ENCODE measurements at places on chromosomes 13 and 19. TPM values are rescaled to one million over a fixed set of nuclear protein-coding genes. Genes with fewer than 3 reads are reported as not detected.

The KEAP1 gene
- polyA plus RNA-seq: 74.0 TPM

The PCDH17 gene
- 21.1 TPM for polyA plus RNA-seq

The LPAR2 gene
- polyA plus RNA-seq: 26.1 TPM

The CPB2 gene
- 0.27 TPM for polyA plus RNA-seq

The RETN gene
- polyA plus RNA-seq: 0.40 TPM

The PSG2 gene
- not detected for polyA plus RNA-seq

The ZNF254 gene
- polyA plus RNA-seq: 38.3 TPM

The ADAMTSL5 gene
- polyA plus RNA-seq: 0.27 TPM

The NRTN gene
- 2.6 TPM for polyA plus RNA-seq

The ANKLE1 gene
- 1.5 TPM for polyA plus RNA-seq

The ALKBH7 gene
- 35.1 TPM for polyA plus RNA-seq

The TMEM38A gene
- 7.7 TPM for polyA plus RNA-seq

The MTUS2 gene
- 0.52 TPM for polyA plus RNA-seq

The IGFL3 gene
- polyA plus RNA-seq: not detected

The GARIN5A gene
- polyA plus RNA-seq: 5.5 TPM

The SLC10A2 gene
- polyA plus RNA-seq: 0.73 TPM

The ZNF221 gene
- polyA plus RNA-seq: 8.0 TPM

DNA sequence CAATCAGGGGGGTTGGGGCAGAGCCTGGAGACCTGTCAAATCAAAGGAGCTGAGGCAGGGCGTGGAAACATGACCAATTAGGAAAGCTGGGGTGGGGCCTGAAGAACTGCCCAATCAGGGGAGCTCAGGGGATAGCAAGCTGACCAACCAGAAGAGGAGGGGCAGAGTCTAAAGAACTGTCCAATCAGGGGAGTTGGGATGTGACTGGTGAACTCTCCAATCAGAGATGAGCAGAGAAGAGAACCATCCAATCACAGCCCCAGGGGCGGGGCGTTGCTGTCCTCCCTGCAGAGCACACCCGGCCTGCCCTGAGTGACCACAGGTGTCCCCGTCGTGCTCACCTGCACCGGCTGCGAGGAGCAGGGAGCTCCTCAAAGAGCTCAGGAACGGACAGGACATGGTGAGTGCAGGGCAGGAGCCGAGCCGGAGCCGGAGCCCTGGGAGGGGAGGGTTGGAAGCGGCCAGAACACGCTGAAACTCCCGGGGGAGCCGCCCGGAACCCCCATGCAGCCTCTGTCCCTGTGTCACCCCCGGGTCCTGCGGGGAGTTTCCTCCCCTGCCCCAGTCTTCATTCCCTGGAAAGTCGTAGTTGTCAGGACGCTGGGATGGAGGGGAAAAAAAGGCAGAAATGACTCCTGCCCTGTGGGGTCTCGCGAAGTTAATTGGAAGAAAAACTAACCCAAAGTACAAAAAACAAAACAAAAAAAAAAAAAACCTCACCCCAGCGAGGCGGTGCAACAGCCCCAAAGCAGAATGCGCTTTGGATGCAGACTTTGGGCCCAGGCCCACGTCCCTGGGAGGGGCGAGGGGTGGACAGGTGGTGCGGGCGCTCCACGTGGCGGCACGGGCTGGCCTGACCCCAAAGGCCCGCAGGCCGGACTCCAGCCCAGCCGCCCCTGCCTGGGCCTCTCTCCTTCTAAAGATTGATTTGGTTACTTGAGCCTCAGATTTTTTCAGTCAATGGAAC is at the start of gene ZNF556:
ZNF556 (plus strand) TSS at position 311 of the 967 bp plus-strand sequence; CDS start at position 398, 87 bp downstream.
- no peak for DNase-seq

GRCh38 chr19:53898166-53898565 is 10.9 kb upstream of the CACNG7 start:
- no peak for DNase-seq

DNA sequence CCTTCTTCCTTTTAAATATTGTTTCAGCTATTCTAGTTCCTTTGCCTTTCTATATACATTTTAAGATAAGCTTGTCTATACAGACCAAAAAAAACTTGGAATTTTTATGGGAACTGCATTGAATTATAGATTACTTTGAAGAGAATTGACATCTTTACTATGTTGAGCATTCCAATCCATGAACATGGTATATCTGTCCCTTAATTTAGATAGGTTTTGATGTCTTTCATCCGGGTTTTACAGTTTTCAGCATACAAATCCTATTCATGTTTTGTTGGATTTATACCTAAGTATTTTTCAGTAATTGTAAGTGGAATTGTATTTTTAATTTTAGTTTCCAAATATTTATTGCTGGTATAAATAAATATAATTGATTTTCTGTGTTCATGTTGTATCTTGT is 12.2 kb upstream of the IFNL1 start:
- DNase-seq: no peak

DNA sequence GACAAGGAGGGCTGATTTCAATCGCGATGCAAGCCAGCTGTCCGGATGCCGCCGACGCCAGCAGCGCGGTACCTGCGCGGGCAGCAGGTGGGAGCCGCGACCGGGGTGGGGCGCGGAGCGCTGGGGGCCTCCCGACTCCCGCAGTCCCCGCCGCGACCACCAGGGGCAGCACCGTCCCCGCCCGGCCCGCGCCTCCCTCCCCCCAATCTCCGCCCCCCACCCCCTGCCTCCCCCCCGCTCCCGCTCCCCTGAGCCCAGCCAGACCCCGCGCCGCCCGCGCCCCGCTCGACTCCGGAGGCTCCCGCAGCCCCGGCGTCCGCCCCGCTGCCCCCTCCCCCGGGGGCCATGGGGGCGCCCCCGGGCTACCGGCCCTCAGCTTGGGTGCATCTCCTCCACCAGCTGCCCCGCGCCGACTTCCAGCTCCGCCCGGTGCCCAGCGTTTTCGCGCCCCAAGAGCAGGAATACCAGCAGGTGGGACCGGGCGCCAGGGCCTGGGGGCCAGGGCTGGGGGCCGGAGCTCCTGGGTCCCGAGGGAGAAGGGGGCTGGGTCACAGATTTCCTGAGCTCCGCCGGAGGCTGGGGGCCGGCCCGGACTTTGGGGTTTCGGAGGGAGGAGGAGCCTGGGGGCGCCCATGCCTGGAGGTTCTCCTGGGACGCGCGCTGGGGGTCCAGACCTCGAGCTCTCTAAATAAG is at the start of gene TTYH1:
TTYH1 (plus strand) TSS at position 257 of the 693 bp plus-strand sequence; CDS start at position 346, 89 bp downstream.
- no peak for DNase-seq

- DNase-seq: no peak
Measured at GRCh38 chr13:44398606-44399005, 25.0 kb downstream of the SERP2 start.

GRCh38 chr13:61756031-61756430 is 340.4 kb upstream of the PCDH20 start:
- no peak for DNase-seq

- DNase-seq: no peak
Measured at GRCh38 chr19:12482509-12482886, 2.1 kb downstream of the ZNF709 start.

DNA sequence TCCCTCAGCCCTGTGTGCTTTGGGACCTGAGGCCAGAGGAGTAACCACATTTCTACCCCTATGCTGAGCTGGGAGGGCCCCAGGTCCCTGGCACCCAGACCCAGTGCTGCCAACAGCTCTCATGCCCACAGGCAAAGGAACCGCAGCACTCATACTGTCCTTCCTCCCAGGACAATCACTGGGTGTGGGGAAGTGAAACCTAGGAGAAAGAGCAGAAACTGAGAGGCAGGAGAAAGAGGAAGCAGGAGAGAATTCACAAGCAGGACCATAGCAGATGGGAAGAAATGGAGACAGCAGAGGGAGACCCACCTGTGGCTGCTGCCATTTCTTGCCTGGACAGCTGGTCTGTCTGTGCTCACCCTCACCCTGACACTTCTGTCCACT is 18.9 kb downstream of the CCDC97 start:
- DNase-seq: no peak

GRCh38 chr19:54287456-54287855 is 6.5 kb upstream of the LILRB2 start:
- no peak for DNase-seq

- no peak for DNase-seq
Measured at GRCh38 chr13:49374585-49375290, 69.1 kb downstream of the CAB39L start.

DNA sequence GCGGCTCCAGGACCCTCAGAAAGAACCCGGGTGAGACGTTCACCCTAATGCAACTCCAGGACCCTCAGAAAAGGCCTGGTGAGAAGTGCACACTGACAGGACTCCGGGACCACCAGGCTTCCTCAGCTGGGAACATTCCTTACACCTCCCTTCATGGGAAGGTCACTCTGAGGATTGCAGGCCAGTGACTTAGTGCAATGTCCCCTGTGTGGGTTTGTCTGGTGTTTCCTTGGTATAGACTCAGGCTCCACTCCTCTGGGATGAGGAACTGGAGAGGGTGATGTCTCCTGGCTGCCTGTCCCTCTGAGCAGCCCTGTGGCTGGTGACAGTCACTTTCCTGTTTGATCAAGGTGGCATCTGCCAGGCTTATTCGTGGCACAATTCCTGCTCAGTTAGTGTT is 49.7 kb downstream of the TEX29 start:
- no peak for DNase-seq

GRCh38 chr13:93227878-93228642 is 1.5 kb downstream of the GPC6 start:
- DNase-seq: peak; percentile 82

- DNase-seq: no peak
Measured at GRCh38 chr19:58536852-58537798, 6.7 kb upstream of the TRIM28 start.

GRCh38 chr13:32829269-32829668 is 187.0 kb upstream of the KL start:
- DNase-seq: no peak

- no peak for DNase-seq
Measured at GRCh38 chr13:60976367-60976766, 439.3 kb downstream of the PCDH20 start.

- DNase-seq: no peak
Measured at GRCh38 chr19:48418317-48419064, 25.0 kb downstream of the GRIN2D start.

- DNase-seq: no peak
Measured at GRCh38 chr13:112236539-112237197, 139.5 kb upstream of the SPACA7 start.

DNA sequence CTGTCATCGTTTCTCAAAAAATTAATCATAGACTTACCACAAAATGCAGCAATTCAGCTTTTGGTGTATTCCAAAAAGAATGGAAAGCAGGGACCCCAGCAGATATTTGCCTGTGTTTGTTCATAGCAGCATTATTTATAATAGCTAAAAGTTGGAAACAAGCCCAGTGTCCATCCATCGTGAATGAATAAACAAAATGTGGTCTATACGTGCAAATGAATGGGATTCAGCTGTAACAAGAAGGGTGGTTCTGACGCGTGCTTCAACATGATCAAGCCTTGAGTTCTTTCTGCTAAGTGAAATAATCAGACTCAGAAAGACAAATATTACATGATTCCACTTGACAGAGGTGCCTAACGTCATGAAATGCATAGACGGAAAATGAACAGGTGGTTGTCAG is 36.4 kb downstream of the PSG11 start:
- DNase-seq: no peak

GRCh38 chr13:35909837-35910540 is 221.2 kb downstream of the DCLK1 start:
- no peak for DNase-seq

DNA sequence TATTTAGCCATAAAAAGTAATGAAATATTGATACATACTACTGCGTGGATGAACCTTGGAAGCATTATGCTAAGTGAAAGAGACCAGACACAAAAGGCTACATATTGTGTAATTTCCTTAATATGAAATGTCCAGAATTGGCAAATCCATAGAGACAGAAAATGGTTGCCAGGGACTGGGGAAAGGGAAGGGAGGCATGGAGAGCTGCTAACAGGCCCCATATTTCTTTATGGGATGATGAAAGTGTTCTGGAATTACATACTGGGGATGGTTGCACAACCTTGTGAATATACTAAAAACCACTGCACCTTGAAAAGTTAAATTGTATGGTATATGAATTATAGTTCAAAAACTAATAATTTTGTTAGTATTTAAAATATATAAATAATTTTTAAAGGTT is 3.6 kb downstream of the IFT88 start:
- no peak for DNase-seq

GRCh38 chr19:12596927-12597548 is 13.6 kb downstream of the ZNF490 start:
- peak; percentile 35 for DNase-seq

DNA sequence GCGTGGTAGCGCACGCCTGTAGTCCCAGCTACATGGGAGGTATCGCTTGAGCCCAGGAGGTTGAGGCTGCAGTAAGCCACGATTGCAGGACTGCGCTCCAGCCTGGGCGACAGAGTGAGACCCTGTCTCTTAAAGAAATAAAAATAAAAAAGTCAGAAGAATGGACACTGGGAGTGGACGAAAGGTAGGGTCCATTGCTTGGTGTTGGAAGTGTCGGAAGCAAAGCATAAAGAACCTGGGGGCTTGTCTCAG is 392 bp upstream of the ARHGAP33 start:
- DNase-seq: no peak

GRCh38 chr13:27973961-27974662 is 5.0 kb upstream of the CDX2 start:
- no peak for DNase-seq

GRCh38 chr19:55699221-55699620 is 24.2 kb downstream of the EPN1 start:
- DNase-seq: no peak

- no peak for DNase-seq
Measured at GRCh38 chr13:107005577-107005976, 437.6 kb upstream of the ARGLU1 start.

DNA sequence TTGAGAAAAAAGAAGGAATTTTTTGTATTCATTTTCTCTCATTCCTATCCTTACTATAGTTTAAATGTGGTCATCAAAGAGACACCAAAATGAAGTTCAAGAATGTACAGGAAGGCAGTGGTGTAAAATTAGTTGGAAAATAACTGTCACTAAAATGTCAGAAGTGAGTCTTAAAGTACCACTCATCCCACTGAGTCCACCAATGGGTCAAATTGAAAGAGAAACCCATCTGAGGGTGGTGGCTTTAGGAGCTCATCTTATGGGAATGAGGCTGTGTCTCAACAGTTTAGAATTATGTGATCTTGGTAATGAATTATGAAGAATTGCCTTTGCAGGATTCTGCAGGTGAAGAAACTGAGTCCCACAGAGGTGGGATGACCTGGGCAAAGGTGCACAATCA is 403.5 kb downstream of the FGF9 start:
- no peak for DNase-seq

DNA sequence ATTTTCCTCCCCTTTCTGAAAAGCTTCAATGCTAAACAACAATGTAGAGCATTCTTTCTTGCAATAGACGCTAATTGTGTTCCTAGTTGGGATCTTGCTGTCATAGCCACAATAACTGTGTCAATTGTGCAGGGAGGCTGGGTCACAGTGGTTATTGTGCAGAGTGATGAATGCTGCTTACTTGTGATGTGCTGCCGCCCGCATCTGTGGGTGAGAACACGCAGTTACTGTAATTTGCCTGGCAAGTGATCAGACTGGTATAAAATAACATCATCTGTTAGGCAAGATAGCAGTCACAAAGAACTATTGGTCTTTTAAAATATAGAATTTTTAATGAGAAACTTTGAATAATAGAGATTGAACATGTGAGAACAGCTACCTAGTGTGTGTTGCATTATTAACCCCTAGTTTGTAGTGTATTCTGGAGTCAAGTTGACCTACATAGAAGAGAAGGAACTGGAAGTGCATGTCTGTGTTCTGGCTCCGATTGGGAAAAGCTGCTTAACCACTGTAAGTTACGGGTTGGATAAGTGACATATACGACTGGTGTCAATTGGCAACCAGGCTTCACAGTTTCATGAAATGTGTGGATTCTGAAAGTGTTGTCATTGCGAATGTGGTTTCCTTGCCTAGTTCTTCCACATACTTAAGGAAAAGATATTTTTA is 43.6 kb downstream of the SLAIN1 start:
- DNase-seq: no peak

Measured in left kidney (tissue), 8 donors.